Effector CD4-positive, alpha-beta T cell (primary cell): ENCODE measurements at places on chromosomes 7 and 10.
A peak's percentile ranks its signal among the peaks of the same experiment; 100 is the strongest.

DNA sequence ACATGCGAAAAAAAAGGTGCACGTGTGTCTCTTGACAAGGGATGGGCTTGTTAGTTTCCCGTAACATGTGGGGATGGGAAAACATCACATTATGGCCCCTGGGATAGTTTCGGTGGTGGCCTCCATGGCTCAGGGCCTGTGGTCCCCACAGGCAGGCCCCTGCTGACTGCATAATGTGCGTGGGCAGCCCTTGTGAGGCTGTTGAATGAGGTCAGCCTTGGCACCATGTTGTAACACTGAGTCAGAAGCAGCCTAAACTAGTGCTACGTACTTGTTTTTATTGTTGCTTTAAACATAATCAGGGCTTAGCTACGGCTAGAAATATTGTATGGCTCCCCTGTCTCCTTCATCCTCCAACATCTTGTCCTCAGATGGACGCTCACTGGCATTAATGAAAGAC is 80.6 kb downstream of the BEND7 start:
- no peak for DNase-seq

- no peak for DNase-seq
These were observed 26.3 kb upstream of the NKX2-3 start for GRCh38 chr10:99506416-99506815.

DNA sequence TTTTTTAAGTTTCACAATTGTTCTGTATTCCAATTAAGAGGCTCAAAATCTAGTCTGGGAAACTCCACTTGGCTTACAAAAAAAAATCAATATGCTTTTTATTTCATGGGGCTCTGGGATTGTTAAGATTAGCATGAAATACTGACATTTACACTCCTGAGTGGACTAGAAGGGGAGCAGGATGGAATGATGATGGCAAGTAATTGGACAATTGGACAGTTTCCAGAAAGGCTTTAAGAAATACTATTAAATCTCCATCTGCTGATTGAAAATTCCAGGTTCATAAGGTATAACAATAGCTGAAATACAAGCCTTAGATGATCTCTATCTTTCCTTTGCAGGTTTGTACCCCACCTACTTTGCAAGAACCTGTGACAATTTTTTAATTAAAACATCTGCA is 184.4 kb downstream of the LRRTM3 start:
- DNase-seq: no peak

- peak; percentile 9 for DNase-seq
These were observed 1.7 kb downstream of the CCSER2 start for GRCh38 chr10:84329986-84330651.

DNA sequence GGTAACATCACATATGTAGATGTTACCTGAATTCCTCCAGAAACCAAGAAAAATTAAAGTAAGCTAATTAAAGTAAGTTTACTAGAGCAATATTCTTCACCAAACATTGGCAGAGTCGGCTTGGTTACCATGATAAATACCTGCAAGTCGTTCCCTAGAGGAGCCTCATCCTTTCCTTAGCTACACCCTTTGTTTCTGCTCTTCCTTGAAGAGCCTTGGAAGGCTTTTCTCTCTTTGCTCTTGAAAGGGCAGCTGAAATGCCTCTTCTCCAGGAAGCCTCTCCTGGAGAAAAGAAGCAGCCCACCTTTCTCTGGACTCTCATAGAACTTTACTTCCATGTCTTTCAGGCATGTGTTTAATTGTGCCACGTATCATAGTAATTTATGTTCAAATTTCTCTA is 34.9 kb upstream of the CALD1 start:
- no peak for DNase-seq

DNA sequence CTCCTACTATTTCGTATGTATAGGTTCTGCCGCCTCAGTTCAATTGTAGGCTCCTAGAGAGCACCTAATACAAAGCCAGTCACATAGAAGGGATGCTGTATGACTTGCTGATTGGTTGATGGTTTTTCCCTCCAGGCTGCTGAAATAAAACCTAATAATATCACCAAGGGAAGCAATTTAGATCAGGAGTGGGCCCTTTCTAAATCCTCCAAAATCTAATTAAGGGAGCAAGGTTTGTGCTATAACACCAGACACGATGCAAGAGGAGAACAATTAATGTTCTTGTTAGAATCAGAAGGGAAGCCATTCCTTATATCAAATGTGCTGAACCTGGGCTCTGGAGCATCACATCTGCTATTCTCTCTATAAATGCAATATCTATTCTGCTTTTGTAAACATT is 42.0 kb upstream of the SLC13A1 start:
- no peak for DNase-seq

DNA sequence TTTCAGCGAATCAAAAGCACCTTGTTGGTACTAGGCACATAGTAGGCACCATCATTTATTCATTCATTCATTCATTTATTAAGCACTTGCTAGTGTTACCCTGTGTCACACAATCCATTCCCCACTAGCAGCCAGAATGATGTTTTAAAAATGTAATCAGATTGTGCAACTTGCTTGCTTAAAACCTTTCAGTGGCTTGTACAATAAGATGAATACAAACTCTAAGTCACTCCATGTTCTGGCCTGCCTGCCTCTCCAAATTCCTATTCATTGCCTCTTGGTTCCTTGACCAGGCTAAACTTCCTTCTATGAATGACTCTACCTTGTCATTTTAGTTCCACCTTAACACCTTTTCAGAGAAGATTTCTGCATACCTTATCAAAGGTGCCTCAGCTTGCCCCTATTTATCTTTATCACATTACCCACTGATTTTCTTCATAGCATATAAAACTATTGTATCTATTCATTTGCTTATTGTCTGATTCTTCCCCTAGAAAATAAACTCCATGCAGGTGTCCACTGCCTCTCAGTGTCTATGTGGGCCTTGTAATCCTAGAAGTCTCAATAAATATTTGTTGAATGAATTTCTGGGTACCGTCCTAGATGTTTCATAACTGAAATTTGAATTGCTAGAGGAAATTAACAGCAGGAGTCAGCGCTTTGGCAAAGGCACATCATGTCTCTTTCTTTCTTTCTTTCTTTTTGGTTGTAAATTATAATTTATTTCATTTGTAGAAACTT is 169.5 kb downstream of the TMEM26 start:
- DNase-seq: no peak

- peak; percentile 14 for DNase-seq
These were observed 86.9 kb downstream of the JAZF1 start for GRCh38 chr7:28093623-28094232.

DNA sequence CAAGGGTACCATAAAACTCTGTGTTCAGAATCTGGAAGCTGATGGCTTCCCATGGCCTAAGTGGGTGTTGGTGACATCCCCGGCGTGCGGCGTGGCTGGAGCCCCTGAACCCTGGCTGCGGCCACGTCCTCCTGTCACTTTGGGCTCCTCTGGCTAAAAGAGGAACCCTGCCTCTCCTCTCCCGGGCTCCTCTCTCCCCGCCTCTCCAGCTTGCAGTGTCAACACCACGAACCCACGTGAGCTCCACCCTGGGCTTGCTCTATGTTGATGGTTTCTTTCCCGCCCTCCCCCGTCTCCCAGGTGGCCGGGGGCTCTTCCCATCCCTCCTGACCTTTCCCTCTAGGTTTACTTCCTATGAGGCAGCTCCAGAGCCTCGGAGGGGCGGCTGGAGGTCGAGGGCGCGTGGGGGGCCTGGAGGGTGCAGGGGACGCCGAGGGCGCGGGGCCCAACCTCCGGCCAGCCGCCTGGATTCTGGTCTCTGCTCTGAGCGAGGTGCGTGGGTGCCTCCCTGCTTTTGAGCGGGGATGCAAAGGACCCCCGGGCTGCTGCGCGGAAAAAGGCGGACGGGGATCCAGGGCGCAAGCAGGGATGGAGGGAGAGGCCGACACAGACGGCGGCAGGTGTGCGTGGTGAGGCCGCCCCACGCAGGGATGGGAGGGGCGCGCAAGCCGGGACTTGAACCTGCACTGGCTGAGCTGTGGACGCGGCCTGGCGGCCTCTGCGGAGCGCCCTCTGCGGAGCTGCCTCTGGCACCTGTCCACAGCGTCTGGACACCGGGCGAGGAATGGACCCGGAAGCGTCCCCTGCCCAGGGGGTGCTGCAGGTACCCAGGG is 115.5 kb upstream of the DIP2C start:
- DNase-seq: no peak
